K562 (cell line): ENCODE measurements at places on chromosomes 3 and 15. TPM values are rescaled to one million over a fixed set of nuclear protein-coding genes. Genes with fewer than 3 reads are reported as not detected.

The LRRC49 gene
- not detected in 2 replicates for total RNA-seq

GRCh38 chr15:74517096-74517495 is 23.9 kb upstream of the ARID3B start:
- H3K36me3 ChIP-seq = no peaks in the 10 kb centered on the region
- H3K27ac ChIP-seq = no peak overlapping the region
- no peak overlapping the region for H3K4me3 ChIP-seq
- H3K4me1 ChIP-seq = 0 out of 3 replicates have a peak, but pooled peaks cover 3% of the 10 kb centered on the region
- DNase-seq = no peak
- H3K27me3 ChIP-seq = no peaks in the 10 kb centered on the region

DNA sequence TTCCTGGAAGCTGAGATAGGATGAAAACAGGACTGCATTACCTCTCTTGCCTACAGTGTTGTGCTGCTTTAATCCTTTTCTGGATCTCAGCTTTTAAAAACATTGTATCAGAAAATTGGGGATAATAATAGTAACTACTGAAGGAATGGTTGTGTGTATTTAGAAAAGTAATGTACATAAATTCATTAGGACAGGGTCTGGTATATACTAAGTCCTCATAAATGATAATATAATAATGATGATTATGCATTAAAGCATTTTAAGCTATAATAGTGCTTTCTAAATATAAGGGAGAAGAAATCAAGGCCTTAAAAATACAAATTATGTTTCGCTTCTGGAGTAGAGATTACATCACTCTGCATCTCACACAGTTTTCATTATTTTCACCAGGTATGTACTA is 530.1 kb downstream of the ZNF385D start:
- no peak overlapping the region for H3K27ac ChIP-seq
- no peak overlapping the region for H3K4me3 ChIP-seq
- H3K36me3 ChIP-seq = no peaks in the 10 kb centered on the region
- H3K4me1 ChIP-seq = no peaks in the 10 kb centered on the region
- H3K27me3 ChIP-seq = no peaks in the 10 kb centered on the region

The GOLGA8G gene
- not detected in 2 replicates for total RNA-seq

GRCh38 chr15:100900795-100901169 is 18.4 kb upstream of the LRRK1 start:
- no peak overlapping the region for H3K27ac ChIP-seq
- H3K4me1 ChIP-seq = no peaks in the 10 kb centered on the region
- no peaks in the 10 kb centered on the region for H3K36me3 ChIP-seq
- peaks cover 70% of the 10 kb centered on the region for H3K27me3 ChIP-seq
- DNase-seq = no peak
- no peak overlapping the region for H3K4me3 ChIP-seq

DNA sequence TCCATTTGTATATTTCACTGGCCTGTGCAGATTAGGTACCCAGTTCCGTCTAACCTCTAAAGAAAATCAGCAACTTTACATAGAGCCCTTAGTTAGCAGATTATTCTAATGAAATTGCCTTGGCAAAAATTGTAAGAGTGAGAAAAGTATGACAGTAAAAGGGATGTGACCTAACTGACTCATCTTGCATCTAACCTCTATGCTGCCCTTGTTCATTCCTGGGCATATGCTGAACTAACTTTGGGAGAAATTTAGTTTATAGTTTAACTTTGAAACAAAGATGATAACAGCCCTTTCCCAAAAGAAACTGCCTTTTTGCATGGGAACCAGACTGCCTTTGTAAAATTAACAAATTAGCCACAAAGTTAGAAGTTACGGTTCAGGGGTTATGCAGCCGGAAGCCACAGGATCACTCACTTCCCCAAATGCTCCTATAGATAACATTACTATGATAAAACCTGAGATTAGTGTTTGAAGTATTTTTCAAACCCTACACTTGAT is 839.8 kb upstream of the ALCAM start:
- DNase-seq = no peak
- no peaks in the 10 kb centered on the region for H3K27me3 ChIP-seq
- H3K4me1 ChIP-seq = no peaks in the 10 kb centered on the region
- H3K36me3 ChIP-seq = no peaks in the 10 kb centered on the region

GRCh38 chr3:118705487-118706219 is 329.0 kb downstream of the IGSF11 start:
- no peak overlapping the region for H3K4me3 ChIP-seq
- H3K4me1 ChIP-seq = no peaks in the 10 kb centered on the region
- no peak overlapping the region for H3K27ac ChIP-seq
- H3K27me3 ChIP-seq = no peaks in the 10 kb centered on the region

GRCh38 chr3:138940446-138940845 is 6.5 kb downstream of the FOXL2 start:
- H3K4me3 ChIP-seq = no peak overlapping the region
- DNase-seq = no peak
- H3K36me3 ChIP-seq = peaks cover 20% of the 10 kb centered on the region
- H3K27ac ChIP-seq = no peak overlapping the region
- H3K4me1 ChIP-seq = peaks cover 65% of the 10 kb centered on the region

The ZBTB47 gene
- total RNA-seq = 2.9 and 4.6 TPM in 2 replicates

The CYP8B1 gene
- 0.04 and 0.13 TPM in 2 replicates for total RNA-seq

The LRRC31 gene
- not detected in 2 replicates for total RNA-seq

DNA sequence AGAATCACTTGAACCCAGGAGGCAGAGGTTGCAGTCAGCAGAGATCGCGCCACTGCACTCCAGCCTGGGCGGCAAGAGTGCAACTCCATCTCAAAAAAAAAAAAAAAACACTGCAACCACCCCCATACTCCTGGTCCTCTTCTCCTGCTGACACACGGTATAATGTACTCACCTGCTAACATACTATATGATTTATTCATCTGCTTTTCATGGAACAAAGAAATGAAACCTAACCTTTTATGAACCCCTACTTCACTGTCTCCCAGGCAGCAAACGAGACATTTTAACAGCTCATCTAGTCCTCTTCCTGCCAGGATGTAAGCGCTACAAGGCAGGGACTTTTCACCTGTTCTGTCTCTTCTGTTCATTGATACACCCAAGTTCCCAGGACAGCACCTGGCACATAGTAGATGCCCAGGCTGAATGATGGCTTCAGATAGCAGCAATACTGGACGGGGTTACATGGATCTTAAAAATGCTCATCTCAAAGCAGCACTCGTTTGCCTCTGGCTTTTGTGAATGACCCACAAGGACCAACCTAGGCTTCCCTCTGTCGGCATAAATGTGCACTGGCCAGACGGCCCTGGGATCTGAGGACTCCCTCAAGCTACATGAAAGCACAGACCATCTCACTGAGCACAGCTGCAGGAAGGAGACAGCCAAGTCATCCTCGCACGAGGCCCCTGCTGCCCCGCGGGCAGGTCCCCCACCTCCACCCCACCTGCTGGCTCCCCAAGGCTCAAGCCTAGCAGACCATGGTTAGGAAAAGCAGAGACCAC is 20.3 kb downstream of the XXYLT1 start:
- H3K27me3 ChIP-seq = no peaks in the 10 kb centered on the region
- H3K4me1 ChIP-seq = peaks cover 3% of the 10 kb centered on the region; the same call in 1 of the 3 replicates
- H3K36me3 ChIP-seq = no peaks in the 10 kb centered on the region
- no peak for DNase-seq

The TP63 gene
- 1.1 and 1.4 TPM in 2 replicates for total RNA-seq

GRCh38 chr3:102525624-102526023 is 90.8 kb downstream of the ZPLD1 start:
- DNase-seq = no peak
- H3K27ac ChIP-seq = no peak overlapping the region
- H3K27me3 ChIP-seq = no peaks in the 10 kb centered on the region
- no peaks in the 10 kb centered on the region for H3K4me1 ChIP-seq
